ENCODE measurements at places on chromosomes 11 and 22.
A peak's percentile ranks its signal among the peaks of the same experiment; 100 is the strongest.

DNA sequence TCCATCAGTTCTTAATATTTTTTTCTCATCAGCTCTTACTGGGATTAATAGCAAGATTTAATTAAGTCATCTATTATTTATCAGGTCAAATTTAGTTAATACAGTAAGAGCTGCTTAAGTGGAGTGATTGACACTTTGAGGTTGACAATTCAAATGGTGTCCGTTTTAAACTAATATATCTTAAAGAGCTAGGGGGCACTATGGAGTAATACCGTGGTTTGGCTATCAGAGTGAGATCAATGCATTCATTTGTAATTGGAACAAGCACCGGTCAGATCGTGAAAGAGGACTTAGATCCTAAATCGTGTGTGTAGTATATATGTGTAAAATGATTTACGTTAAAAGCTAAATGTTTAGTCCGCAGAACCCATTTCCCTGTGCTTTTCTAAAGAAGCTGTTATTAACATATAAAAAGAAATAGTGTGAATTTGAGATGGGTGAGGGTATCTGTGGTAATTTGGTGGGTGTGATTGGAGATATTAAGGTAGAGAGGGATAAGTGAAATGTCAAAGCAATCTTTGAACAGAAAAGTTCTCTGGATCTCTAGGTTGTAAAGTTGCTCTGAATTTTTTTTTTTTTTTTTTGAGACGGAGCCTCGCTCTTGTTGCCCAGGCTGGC lies 2.3 kb downstream of the SIK2 start:
- DNase-seq, result peak; percentile 16

- no peak for DNase-seq
These were observed 8.2 kb downstream of the CBX7 start for GRCh38 chr22:39144101-39144767.

DNA sequence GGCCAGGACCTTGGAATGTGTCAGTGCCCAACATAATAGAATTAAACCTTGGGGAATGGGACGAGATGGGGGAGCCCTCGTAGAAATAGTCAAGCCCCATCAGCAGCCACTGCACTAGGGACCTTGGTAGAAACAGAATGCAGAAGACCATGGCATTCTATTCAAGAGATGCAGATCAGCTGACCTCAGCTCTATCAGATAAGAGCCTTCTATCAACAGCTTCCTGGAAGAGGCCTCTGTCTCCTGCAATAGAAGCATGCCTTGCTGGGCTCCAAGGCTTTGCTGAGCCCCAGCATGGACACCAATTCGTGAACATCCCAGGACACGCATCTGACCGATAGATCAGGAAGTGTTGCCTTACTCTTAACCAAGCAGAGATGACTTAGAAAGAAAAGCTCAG lies 27.5 kb upstream of the FLI1 start:
- no peak for DNase-seq

DNA sequence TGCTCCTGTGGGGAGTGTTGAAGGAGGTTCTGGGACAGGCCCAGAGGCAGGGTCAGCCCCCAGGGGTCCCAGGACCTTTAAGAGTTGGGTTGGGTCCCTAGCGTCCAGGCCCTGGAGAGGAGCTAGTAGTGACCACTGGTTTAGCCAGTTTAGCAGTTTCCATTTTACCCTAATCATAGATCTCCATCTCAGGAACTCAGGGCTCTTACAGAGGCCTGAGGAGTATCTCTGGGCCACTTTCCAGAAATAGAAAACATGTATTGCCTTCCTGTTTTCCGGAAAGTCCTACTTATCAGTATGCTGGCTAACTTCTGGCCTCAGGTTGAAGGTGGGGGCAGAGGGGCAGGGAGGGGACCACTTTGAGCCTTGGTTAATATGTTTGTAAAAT lies 13.5 kb downstream of the NCF4 start:
- no peak for DNase-seq

DNA sequence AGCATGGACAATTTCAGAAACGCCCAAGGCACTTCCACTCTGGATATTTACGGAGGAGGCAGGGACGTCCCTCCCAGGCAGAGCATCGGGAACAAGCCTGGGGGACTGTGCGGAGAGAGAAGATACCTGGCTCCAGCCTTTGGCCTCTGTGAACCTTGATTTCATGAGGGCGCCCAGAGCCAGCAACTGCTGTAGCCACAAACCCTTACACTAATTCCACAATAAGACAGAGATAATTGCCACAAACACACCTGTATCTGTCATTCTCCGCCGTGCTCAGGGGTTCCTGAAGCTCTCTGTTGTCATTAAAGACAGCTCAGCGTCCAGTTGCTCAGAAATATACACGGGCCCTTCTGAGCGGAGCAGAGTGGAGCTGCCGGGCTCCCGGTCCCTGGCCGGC lies 1292.1 kb downstream of the TBC1D22A start:
- DNase-seq, result no peak

DNA sequence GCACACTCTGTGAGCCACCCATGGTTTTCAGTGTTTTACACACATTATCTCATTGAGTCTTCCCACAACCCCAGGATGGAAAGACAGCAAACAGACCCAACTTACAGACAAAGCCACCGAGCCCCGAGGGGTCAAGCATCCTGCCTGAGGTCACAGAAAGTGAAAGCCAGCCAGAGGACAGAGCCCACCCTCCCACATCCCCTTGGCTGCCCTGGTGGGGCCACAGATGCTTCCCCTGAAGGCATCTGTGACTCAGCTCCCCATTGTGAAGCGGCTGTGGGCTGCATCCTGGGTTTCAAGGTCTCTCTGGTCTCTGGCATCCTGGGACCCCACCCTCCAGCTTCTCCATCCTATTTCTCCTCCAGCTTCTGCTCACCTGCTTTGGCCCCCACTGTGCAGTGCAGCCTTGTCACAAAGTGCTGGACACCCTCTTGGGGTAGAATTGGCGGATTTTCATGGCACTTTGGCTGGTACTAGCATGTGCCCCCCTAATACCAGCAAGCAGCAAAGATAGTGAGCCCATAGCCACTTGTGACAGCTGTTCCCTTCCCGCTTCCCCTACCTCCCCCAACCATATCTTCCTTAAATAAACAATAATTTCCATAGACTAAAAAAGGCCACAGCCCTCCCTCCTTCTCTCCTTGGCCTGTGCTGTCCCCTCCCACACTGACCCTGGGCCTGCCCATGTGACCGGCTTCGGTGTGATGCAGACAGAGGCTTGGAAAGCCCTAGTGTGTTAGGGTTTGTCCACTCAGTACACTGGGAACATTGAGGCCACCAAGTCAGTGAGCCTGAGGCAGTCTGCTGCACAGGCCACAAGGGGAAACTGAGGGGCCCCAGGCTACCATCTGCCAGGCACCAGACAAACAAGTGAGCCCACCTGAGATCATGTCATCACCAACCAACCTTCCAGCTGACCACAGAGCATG lies 53.9 kb upstream of the SHISAL1 start:
- DNase-seq, result no peak

GRCh38 chr22:46963672-46964545 lies 201.5 kb downstream of the TBC1D22A start:
- peak; percentile 75 for DNase-seq

DNA sequence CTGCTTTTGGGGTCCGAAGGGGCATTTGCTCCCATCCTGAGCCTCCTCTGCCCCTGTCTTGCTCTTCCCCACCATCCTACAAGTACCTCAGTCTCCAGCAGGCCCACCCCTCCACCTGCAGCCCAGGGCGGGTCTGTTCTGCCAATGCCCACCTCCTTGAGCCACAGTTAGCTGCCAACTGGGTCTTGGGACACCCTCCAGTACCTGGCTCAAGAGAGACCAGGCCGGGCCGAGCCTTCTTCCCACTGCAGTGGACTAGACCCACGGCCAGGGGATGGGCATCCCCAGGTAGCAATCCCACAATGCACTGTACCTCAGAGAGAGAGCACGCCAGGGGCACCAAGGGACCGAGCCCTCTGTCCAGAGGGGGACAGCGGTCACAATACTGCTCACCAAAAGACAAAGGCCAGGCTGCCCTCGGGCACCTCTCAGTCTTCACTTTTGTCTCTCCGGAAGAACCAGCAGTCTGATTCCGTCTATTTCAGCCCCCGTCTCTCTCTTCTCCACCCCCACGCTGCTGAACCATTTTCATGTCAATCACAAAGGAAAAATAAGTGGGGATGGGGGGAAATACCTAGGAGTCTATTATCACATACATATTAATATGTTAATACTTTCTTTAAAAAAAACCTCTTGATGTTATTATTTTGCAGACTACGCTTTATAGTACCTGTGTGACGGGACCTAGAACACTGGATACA lies 51.7 kb downstream of the SYT13 start:
- DNase-seq, result no peak

DNA sequence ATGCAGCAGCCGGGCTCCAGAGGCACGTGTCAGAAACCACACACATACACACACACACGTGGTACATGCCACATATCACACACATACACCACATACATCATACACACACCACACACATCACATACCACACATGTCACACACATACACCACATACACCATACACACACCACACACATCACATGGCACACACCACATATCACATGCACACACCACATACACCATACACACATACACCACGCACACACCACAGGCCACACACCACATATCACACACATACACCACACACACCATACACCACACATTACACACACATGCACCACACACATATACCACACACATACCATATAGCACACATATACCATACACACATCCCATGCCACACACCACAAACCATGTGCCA lies 97.5 kb upstream of the PRR5 start:
- DNase-seq, result no peak
